Aorta (tissue), 5 donors: ENCODE measurements at places on chromosomes 1 and 21. TPM values are rescaled to one million over a fixed set of nuclear protein-coding genes. Genes with fewer than 3 reads are reported as not detected.
A peak's percentile ranks its signal among the peaks of the same experiment; 100 is the strongest.

GRCh38 chr1:222284466-222284865 is 263.4 kb downstream of the HHIPL2 start:
- DNase-seq: no peak

DNA sequence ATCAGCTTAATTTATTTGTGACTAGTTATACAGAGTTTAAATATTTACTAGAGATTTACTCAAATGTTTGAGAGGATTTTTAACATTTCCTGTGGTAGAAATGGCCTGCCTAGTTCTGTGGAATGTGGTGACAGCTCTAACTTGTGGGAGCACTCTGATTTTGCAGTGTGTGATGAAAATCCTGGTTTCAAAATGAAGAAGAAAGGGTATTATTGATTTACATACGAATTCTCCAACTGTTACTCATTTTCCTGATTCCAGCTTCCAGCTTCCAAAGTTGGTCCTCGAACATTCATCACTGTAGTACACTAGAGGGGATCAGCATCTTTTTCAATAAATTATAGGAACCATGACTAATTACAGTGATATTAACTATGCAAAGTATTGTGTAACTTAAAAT is 462.7 kb upstream of the PKN2 start:
- no peak for DNase-seq

DNA sequence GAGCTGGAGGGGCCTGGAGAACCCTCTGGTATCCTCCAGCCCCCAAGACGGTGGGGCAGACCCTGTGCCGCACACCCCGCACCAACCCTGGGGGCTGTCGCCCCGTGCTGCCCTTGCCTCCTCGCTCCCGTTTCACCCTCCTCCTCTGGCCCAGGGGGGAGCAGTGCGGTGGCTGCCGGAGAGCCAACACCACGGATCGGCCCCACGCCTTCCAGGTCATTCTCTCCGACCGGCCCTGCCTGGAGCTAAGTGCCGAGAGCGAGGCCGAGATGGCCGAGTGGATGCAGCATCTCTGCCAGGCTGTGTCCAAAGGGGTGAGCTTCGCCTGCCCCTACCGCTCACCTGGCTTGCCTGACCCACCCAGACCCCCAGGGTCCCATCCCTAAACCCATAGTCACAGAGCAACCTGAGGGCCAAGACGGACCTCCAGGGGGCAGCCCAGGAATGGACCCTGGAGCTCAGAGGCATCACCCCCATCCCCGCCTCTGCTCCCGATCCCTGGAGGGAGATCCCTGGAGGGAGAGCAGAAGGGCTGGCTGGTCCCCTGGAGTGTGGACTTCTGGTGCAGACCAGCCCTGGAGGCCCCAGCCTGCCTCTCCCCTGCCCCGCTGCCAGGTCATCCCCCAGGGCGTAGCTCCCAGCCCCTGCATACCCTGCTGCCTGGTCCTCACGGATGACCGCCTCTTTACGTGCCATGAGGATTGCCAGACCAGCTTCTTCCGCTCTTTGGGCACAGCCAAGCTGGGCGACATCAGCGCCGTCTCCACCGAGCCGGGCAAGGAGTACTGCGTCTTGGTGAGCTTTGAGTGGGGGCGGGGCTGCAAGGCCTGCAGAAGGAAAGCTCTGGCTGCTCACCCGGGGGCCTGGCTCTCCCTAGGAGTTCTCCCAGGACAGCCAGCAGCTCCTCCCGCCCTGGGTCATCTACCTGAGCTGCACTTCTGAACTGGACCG is 4.0 kb upstream of the SLC25A34 start:
- DNase-seq: no peak

GRCh38 chr1:55712148-55712547 is 497.0 kb upstream of the USP24 start:
- DNase-seq: no peak

GRCh38 chr1:44282704-44283426 is 69.6 kb downstream of the DMAP1 start:
- DNase-seq: no peak

- DNase-seq: peak; percentile 40
Measured at GRCh38 chr21:44527983-44528633, 11.9 kb downstream of the KRTAP10-1 start.

- DNase-seq: peak; percentile 84
Measured at GRCh38 chr1:156124557-156125483, 10.3 kb downstream of the LMNA start.

DNA sequence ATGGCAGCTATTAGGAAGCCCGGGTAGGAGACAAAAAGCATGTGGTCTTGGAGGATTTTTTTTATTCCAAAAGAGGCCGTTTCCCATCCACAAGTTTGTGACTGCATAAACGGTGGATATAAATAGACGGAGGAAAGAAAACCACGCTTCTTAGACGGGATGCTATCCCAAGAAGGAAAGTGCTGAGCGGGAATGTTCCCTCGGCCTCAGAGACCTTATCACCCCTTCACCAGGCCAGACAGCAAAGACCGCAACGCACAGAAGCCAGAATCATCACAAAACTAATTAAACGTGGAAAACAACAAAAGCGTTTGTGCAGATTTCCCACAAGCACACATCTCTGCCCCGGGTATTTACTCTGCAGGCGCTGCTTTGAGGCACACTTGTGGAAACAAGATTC is 43.2 kb downstream of the HLCS start:
- DNase-seq: no peak

DNA sequence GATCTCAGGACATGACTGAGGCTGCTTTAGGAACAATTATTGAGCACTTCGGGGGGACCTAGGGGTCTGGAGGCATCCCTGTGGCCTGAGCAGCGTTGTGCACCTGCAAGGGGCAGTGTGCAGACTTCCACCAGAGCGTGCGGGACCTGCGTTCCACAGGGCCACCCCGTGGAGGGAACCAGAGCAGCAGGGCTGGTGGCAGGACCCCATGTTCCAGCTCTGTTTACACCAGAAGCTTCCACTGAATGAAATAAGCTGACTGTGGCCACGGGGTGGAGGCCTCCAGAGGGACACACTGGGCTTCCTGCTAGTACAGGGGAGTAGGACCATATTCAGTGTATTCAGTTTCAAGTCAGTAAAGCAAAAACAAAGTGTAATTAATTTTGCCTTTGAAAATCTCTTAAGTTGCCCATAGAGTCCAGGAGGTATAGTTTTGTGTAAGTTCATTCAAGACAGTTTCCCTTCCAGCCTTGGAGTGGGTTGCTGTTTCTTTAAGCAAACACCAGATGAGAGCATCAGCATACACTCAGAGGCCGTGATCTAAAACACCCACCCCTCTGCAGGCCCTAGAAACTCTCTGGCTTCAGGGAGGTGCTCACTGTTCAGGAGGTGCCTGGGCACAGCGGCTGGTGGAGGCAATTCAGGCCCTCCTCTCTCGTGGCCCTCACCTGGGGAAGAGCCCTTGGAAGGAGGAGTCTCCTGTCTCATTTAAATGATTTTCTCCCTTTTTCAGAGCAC is 16.6 kb downstream of the SLC1A7 start:
- DNase-seq: peak; percentile 39

CRB1 gene
- total RNA-seq: 0.15 TPM

SPTA1 gene
- not detected for total RNA-seq

- peak; percentile 96 for DNase-seq
Measured at GRCh38 chr1:37486680-37487618, 12.6 kb downstream of the ZC3H12A start.

GRCh38 chr1:156926175-156926574 is 5.7 kb downstream of the LRRC71 start:
- DNase-seq: peak; percentile 75

TEKT2 gene
- total RNA-seq: not detected

- DNase-seq: peak; percentile 95
Measured at GRCh38 chr1:61724813-61725694, at the start of gene TM2D1. TM2D1 (minus strand) TSS chr1:61725141; CDS start chr1:61725120, 21 bp downstream.

SV2A gene
- 20.5 TPM for total RNA-seq

PLA2G2A gene
- total RNA-seq: 901 TPM

GRCh38 chr1:20237646-20238045 is 51.3 kb upstream of the PLA2G2C start:
- DNase-seq: no peak

- DNase-seq: no peak
Measured at GRCh38 chr1:64357422-64357821, 112.5 kb upstream of the CACHD1 start.

GRCh38 chr1:212668477-212668876 is 31.2 kb downstream of the BATF3 start:
- DNase-seq: no peak

MCOLN2 gene
- total RNA-seq: 1.1 TPM
